ENCODE measurements at places on chromosomes 4 and X. TPM values are rescaled to one million over a fixed set of nuclear protein-coding genes. Genes with fewer than 3 reads are reported as not detected.
A peak's percentile ranks its signal among the peaks of the same experiment; 100 is the strongest.

Gene GLOD5
- total RNA-seq, result not detected

Gene FATE1
- total RNA-seq, result not detected

Gene SPON2
- 13.9 TPM for total RNA-seq

Gene RPL10
- total RNA-seq, result 1,850 TPM

Gene LAGE3
- 18.0 TPM for total RNA-seq

Gene FAM53A
- total RNA-seq, result 0.71 TPM

Gene IDUA
- 9.0 TPM for total RNA-seq

Gene HSFX3
- 0.25 TPM for total RNA-seq

Gene IL21
- not detected for total RNA-seq

Gene CLDN2
- not detected for total RNA-seq

DNA sequence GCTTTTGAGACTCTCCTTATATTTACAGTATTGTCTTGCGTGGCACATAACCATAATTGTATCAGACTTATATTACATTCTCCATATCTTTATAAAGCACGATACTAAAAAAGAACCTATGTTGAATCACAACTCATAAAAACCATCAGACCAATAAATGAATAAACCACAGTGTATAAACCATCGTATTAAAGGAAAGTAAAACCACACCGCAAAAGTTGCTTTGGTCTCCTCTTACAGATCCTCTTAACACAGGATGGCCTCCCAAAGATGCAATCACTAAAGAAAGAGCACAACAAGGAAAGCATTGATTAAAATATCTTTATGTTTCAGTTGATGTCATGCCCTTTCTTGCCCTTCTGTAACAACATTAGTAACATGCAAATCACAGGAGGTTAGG lies 437.9 kb downstream of the AFF2 start:
- no peak for DNase-seq

- DNase-seq, result no peak
Observed at GRCh38 chr4:169209388-169209883, 61.3 kb downstream of the SH3RF1 start.

GRCh38 chr4:11471618-11472017 lies 42.9 kb upstream of the HS3ST1 start:
- no peak for DNase-seq

- DNase-seq, result no peak
Observed at GRCh38 chrX:152892999-152893891, 4.6 kb upstream of the ZNF185 start.

- DNase-seq, result no peak
Observed at GRCh38 chr4:65343342-65343741, 326.9 kb downstream of the EPHA5 start.

DNA sequence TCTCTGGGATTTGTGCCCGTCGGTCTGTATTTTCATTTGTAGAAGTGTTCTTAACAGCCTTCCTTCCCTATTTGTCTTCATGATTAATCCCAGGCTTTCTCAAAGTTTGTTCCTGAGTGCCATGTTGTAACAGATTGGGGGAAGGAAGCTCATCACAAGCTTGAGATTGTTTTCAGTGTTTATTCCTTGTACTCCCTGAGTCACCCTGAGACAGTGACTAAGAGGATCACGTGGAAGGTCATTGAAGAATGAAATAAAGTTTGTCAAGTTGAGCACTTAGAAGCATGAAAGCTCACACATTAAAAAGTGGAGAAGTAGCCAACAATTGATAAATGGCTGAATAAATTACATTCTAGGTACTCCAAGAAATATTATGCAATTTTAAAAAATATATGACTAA lies 153.5 kb upstream of the FAM241A start:
- DNase-seq, result no peak

GRCh38 chrX:17590892-17591740 lies 146.2 kb upstream of the SCML1 start:
- DNase-seq, result peak; percentile 24

DNA sequence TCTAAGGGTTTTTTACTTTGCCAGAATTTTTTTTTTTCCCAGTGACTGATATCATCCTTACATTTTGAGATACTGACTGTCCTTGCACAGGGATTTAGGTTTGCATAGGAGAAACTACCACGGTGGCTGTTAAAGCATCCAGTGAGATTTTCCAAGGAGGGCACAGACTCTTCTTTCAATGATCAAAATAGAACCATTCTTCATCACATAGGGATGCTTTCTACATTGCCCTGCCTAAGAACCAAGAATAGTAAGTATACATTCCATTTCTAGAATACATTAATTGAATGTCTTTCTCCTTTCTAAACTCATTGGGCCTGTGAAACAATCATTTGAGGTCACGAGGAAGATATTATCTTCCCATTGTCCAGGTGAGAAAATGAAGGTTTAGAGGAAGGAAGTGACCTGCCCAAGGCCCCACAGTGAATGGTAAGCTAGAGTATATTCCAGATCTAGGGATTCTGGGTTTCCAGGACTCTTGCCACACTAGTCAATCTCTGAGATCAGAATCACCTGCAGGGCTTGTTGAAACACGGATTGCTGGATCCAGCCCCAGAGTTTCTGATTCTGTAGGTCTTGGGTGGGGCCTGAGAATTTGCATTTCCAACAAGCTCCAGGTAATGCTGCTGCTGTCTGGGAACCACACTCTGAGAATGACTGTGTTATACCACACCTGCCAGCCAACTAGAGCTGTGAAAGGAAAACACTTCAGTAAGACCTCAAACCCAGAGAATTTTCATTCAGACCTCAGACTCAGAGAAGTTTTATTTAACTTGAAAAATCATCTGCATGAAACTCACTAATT lies 17.7 kb upstream of the TMEM154 start:
- no peak for DNase-seq

- DNase-seq, result no peak
Observed at GRCh38 chrX:129876771-129877305, 29.1 kb upstream of the UTP14A start.

DNA sequence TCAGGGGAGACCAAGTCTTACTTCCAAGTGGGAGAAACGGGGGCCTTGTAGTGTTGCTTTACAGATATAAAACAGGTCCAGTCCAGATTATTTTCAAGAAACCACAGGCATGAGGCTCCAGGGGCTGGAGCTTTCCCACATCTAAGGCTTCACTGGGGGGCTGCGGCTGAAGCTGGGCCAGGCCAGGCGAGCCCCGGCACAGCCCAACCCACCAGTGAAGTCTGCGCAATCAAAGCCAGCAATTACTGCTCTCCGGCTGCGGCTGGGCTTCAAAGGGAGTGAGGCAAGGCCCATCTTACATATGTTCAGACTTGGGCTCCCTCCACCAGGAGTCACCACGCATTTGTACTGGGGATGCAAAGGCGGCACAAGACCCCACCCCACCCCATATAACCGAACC lies 61.7 kb downstream of the HADH start:
- no peak for DNase-seq

- no peak for DNase-seq
Observed at GRCh38 chr4:107757864-107758476, 37.9 kb upstream of the PAPSS1 start.

- no peak for DNase-seq
Observed at GRCh38 chr4:120466429-120466828, 399.8 kb upstream of the MAD2L1 start.

- no peak for DNase-seq
Observed at GRCh38 chr4:109751852-109752251, 22.0 kb upstream of the PLA2G12A start.

GRCh38 chrX:54045563-54046228 lies 1.4 kb upstream of the PHF8 start:
- no peak for DNase-seq

DNA sequence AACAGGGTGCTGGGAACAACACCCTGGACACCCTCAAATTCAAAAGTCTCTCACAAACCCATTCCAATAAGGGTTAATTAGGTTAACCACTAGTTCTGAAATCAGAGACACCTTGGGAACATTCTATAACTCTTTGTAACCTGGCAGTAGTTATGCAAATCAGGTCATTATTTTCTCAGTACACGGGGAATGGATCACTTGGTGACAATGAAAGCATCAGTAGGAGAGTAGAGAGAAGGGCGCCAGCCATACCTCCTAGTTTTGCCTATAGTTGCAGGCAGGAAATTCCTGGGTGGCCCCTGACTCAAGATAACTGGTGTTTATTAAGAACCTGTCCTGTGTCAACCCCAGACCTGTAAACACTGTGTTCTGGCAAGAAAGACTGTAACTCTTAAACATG lies 2.5 kb downstream of the CCDC110 start:
- DNase-seq, result no peak

- no peak for DNase-seq
Observed at GRCh38 chr4:15690020-15690809, 8.6 kb downstream of the FAM200B start.

DNA sequence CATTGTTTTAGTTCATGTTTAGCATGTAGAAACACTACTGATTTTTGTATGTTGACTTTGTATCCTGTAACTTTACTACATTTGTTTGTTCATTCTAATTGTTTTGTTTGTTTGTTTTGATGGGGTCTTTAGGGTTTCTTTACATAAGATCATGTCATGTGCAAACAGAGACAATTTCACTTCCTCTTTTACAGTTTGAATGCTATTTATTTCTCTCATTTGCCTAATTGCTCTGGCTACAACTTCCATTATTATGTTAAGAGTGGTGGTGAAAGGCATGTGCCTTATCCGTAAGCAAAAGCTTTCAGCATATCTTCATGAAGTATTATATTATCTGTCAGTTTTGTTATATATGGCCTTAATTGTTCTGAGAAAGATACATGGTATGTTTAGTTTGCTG lies 571.1 kb downstream of the PCDH7 start:
- DNase-seq, result no peak

DNA sequence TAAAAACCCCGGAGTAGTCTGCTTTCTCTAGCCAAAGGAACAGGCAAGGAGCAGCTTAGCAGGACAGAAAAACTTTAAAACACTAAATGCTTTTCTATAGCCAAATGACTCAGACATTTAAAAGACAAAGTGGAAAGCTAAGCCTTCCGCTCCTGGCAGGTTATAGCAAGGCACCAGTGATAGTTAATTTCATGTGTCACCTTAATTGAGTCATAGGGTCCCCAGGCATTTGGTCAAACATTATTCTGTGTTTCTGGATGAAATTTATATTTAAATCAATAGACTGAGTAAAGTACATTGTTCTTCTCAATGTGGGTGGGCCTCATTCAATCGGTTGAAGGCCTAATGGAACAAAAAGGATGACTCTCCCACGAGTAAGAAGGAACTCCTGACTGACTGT lies 885.7 kb upstream of the ADGRL3 start:
- DNase-seq, result no peak

- DNase-seq, result no peak
Observed at GRCh38 chrX:1248331-1249061, 20.1 kb upstream of the CSF2RA start.

DNA sequence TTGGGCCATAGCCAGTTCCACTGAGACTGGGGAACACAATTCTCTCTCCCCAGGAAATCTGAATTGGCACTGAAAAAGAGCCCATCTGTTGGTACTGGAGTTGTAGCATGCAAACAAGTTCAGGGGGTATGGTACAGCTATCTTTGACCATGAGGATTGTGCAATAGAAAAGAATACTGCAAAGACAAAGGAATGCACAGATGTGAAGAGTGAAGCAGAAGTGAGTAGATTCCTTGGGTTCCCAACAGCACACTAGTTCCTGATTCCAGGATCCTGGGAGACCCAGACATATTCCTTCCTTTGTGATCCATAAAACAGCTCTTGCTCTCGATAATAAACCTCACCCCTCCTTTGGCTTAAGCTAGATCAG lies 43.3 kb upstream of the CTAG2 start:
- no peak for DNase-seq

GRCh38 chrX:103628386-103629317 lies at the start of gene TCEAL1:
TCEAL1 (plus strand) TSS chrX:103628975; CDS start chrX:103629917, 942 bp downstream.
- peak; percentile 47 for DNase-seq
